ENCODE measurements at places on chromosomes 1 and 21. TPM values are rescaled to one million over a fixed set of nuclear protein-coding genes. Genes with fewer than 3 reads are reported as not detected.

The CLCA1 gene
- not detected for total RNA-seq

The POGZ gene
- total RNA-seq = 41.7 TPM

The RGSL1 gene
- total RNA-seq = 0.15 TPM

The BCAN gene
- 3.7 TPM for total RNA-seq

- DNase-seq = no peak
These were observed 11.1 kb downstream of the MTHFR start for GRCh38 chr1:11794446-11795237.

- DNase-seq = no peak
These were observed 76.5 kb downstream of the ZNF281 start for GRCh38 chr1:200333329-200333728.

DNA sequence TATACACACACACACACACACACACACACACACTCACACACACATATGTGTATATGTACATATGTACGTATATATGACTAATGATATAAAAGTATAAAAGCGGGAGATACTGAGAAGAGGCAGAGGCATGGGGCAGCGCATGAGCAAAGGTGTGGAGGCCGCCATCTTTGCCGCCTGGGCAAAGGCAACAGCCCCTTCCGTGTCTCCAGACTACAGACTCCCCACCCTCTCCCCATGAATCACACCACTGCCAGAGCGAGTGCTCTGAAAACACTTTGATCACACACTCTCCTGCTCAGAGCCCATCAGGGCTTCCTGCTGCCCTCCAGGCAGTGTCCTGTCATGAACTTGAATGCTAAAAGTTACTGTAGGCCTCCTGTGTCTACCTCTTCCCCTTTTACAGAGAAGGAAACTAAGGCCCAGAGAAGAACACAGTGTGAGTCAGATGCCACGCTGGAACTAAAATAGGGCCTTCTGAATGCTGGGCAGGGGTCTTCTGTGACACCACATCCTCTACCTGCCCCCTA is 54.7 kb upstream of the SSBP3 start:
- DNase-seq = no peak

DNA sequence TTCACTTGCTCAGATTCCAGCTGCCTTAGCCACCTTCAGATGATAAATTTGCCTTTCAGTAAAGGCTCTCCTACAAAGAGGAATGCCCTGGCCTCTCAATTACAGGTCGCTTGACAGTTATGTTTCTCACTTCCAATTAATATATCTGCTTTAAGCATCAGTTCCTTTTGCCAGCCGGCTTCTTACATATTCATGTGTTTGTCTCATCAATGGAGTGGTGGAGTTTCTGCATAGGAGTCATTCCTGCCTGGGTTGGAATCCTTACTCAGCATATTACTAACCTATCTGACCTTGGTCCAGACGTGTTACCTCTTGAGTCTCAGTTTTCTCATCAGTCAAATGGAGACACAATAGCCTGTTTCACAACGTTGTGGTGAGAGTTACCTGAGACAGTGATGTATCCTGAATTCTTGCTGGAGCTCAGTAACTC is 9.4 kb upstream of the SESN2 start:
- DNase-seq = no peak

- DNase-seq = no peak
These were observed 203.2 kb downstream of the AKT3 start for GRCh38 chr1:243646841-243647240.

DNA sequence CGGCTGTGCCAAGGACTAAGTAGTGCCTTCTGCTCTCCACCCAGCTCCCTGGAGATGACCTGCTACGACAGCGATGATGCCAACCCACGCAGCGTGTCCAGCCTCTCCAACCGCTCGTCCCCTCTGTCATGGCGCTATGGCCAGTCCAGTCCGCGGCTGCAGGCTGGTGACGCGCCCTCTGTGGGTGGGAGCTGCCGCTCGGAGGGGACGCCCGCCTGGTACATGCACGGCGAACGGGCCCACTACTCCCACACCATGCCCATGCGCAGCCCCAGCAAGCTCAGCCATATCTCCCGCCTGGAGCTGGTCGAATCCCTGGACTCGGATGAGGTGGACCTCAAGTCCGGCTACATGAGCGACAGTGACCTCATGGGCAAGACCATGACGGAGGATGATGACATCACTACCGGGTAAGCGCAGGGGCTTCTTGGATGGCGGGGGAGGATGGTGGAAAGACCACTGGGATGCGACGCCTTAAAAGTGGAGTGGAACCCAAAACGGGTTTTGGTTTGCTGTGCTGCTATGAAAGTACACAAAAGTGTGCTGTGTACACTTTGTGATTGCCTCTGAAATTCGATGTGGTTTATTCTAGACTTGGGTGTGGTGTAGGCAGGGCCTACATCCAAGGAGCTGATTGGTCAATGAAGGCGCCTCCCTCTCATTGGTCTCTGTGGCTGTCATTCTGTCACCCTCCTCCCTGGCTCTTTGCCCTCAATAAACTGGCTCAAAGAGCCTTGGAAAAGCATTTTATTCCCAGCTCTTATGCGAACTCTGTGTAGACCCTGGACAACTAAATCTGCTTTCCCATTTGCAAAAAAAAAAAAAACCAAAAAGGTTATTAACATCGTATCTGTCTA is 110.4 kb upstream of the IPO9 start:
- no peak for DNase-seq
